Mononuclear cell (primary cell): ENCODE measurements at places on chromosomes 4 and X. TPM values are rescaled to one million over a fixed set of nuclear protein-coding genes. Genes with fewer than 3 reads are reported as not detected.

Gene RRH
- not detected for total RNA-seq

Gene TBC1D8B
- 0.73 TPM for total RNA-seq

Gene SLC10A4
- total RNA-seq = not detected

Gene ZDHHC15
- 0.42 TPM for total RNA-seq

Gene NEUROG2
- total RNA-seq = not detected

Gene MRFAP1
- 77.9 TPM for total RNA-seq

Gene CENPVL2
- total RNA-seq = not detected

Gene CDKL2
- 0.21 TPM for total RNA-seq

Gene RS1
- not detected for total RNA-seq

Gene DRD5
- total RNA-seq = not detected

Gene XAGE1B
- not detected for total RNA-seq

Gene CCNQ
- total RNA-seq = 12.0 TPM

Gene FGFBP1
- not detected for total RNA-seq

Gene FNIP2
- 30.9 TPM for total RNA-seq
